ENCODE measurements at places on chromosomes 7 and 10. TPM values are rescaled to one million over a fixed set of nuclear protein-coding genes. Genes with fewer than 3 reads are reported as not detected.

RBP3 gene
- not detected for total RNA-seq

MICALL2 gene
- 144 TPM for total RNA-seq

ASIC3 gene
- 1.3 TPM for total RNA-seq

WEE2 gene
- not detected for total RNA-seq

PKD2L1 gene
- total RNA-seq = not detected

- H3K4me3 ChIP-seq = no peak overlapping the region
- H3K27ac ChIP-seq = no peak overlapping the region
- no peak for DNase-seq
- no peaks in the 10 kb centered on the region for H3K27me3 ChIP-seq
- no peaks in the 10 kb centered on the region for H3K4me1 ChIP-seq
Observed at GRCh38 chr7:144723301-144723700, 112.6 kb downstream of the TPK1 start.

GRCh38 chr7:98674461-98674860, 57.4 kb downstream of the NPTX2 start:
- no peaks in the 10 kb centered on the region for H3K36me3 ChIP-seq
- no peaks in the 10 kb centered on the region for H3K4me1 ChIP-seq
- DNase-seq = no peak
- no peak overlapping the region for H3K27ac ChIP-seq

- no peak overlapping the region for H3K27ac ChIP-seq
- DNase-seq = no peak
- no peaks in the 10 kb centered on the region for H3K36me3 ChIP-seq
- H3K4me3 ChIP-seq = no peak overlapping the region
- no peaks in the 10 kb centered on the region for H3K27me3 ChIP-seq
Observed at GRCh38 chr10:60186315-60187071, 203.2 kb downstream of the ANK3 start.

DNA sequence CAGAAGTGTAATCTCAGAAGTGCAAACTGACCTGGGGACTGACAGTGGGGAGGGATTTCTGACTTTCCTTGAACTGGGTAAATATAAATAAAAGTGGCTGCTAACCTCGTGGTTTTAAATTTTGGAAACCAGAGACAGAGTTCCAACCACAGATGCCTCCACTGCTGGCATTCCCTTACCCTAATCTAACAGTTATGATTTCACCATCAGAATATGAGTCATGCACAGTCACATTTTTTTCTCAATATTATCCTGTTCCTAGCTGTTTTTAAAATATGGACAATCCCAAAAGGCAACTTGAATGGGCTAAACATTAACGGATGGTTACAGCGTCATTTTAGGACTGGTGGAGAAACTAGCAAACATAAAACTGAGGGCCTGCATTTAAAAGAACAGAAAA, 264.3 kb upstream of the INHBA start:
- no peaks in the 10 kb centered on the region for H3K36me3 ChIP-seq
- no peak for DNase-seq
- no peaks in the 10 kb centered on the region for H3K4me1 ChIP-seq

- peaks cover 36% of the 10 kb centered on the region for H3K36me3 ChIP-seq
- no peak overlapping the region for H3K4me3 ChIP-seq
- peaks cover 82% of the 10 kb centered on the region for H3K4me1 ChIP-seq
- no peak for DNase-seq
- H3K27me3 ChIP-seq = no peaks in the 10 kb centered on the region
- peak overlapping the region; percentile 82 for H3K27ac ChIP-seq
Observed at GRCh38 chr7:116541951-116542350, 17.1 kb downstream of the CAV1 start.

GRCh38 chr7:135454060-135454459, 55.8 kb downstream of the CNOT4 start:
- DNase-seq = no peak
- no peaks in the 10 kb centered on the region for H3K27me3 ChIP-seq
- H3K4me3 ChIP-seq = no peak overlapping the region
- H3K27ac ChIP-seq = no peak overlapping the region
- H3K4me1 ChIP-seq = peaks cover 3% of the 10 kb centered on the region

DNA sequence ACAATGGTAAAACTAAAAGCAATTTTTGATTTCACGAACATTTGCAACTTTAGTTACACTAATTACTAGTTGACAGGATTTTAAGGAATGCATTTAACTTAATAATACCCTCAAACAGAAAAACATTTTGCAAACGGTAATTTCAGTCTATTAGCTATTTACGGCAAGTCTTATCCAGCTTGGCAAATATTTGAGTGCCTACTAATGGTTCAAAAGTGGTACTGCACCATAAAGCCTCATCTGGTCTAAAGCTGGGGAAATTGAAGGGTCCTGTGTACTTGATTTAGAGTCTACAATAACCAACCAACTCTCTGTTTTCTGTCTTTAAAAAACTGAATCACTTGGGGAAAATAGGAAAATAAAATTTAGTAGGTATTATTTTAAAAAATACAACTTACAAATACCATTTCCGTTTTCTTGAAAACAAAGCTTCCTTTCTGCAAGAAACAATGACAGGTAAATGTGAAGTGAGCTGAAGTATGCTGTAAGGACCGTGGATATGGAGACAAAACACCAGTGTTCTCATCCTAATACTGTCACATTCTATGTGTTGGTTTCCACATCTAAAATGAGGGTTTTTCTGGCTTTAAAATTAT, 142.3 kb downstream of the VPS50 start:
- H3K27me3 ChIP-seq = peaks cover 4% of the 10 kb centered on the region
- no peak overlapping the region for H3K27ac ChIP-seq
- no peak overlapping the region for H3K4me3 ChIP-seq
- no peaks in the 10 kb centered on the region for H3K4me1 ChIP-seq

GRCh38 chr7:128266883-128267594, 26.0 kb downstream of the LEP start:
- 0 out of 2 replicates have a peak, but pooled peaks cover 3% of the 10 kb centered on the region for H3K27me3 ChIP-seq
- H3K36me3 ChIP-seq = no peaks in the 10 kb centered on the region
- no peaks in the 10 kb centered on the region for H3K4me1 ChIP-seq
- DNase-seq = no peak

DNA sequence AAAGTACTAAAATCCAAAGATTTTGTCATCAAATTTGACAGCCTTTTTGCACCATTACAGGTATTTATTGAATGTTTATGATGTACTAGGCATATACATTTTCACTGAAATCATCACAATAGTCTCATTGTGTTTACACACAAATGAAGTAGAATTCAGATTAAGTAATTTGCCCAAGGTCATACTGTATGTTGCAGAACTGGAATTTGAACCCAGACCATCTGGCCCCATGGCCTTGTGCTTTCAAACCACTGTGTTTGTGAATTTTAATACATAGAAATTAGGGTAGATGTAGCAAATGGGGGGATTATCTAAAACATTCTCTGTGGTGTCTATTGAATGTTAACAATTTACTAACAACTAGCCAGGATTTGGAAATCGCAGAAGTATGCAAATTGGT, 94.8 kb downstream of the POLL start:
- H3K27ac ChIP-seq = no peak overlapping the region
- H3K4me1 ChIP-seq = no peaks in the 10 kb centered on the region
- no peaks in the 10 kb centered on the region for H3K36me3 ChIP-seq
- DNase-seq = no peak
- H3K4me3 ChIP-seq = no peak overlapping the region

GRCh38 chr7:92266415-92267241, 20.9 kb downstream of the ANKIB1 start:
- no peak overlapping the region for H3K4me3 ChIP-seq
- H3K27ac ChIP-seq = no peak overlapping the region

- no peak overlapping the region for H3K27ac ChIP-seq
- no peak for DNase-seq
- H3K4me1 ChIP-seq = no peaks in the 10 kb centered on the region
- H3K36me3 ChIP-seq = no peaks in the 10 kb centered on the region
Observed at GRCh38 chr7:112089551-112089950, 116.6 kb downstream of the DOCK4 start.

DNA sequence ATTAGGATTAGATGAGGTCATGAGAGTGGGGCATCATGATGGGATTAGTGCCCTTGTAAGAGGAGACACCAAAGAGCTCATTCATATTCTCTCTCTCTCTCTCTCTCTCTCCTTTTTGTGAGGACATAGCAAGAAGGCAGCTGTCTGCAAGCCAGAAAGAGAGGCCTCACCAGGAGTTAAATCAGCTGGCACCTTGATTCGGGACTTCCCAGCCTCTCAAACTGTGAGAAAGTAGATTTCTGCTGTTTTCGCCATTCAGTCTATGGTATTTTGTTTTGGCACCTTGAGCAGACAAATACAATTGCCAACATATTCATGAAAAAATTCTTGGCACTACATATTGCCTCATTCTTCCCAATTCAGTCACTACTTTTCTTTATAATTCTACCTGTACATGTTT, 20.6 kb upstream of the ATAD1 start:
- no peaks in the 10 kb centered on the region for H3K27me3 ChIP-seq
- no peak overlapping the region for H3K4me3 ChIP-seq
- H3K36me3 ChIP-seq = no peaks in the 10 kb centered on the region
- H3K4me1 ChIP-seq = peaks cover 8% of the 10 kb centered on the region
